CD8-positive, alpha-beta T cell (primary cell): ENCODE measurements at places on chromosomes 3 and 15.

GRCh38 chr15:91974321-91974720, 120.8 kb downstream of the SLCO3A1 start:
- no peak for DNase-seq

- no peak for DNase-seq
Measured at GRCh38 chr3:56918111-56918568, 116.4 kb upstream of the ARHGEF3 start.

GRCh38 chr3:65600888-65601287, 437.8 kb downstream of the MAGI1 start:
- no peak for DNase-seq

DNA sequence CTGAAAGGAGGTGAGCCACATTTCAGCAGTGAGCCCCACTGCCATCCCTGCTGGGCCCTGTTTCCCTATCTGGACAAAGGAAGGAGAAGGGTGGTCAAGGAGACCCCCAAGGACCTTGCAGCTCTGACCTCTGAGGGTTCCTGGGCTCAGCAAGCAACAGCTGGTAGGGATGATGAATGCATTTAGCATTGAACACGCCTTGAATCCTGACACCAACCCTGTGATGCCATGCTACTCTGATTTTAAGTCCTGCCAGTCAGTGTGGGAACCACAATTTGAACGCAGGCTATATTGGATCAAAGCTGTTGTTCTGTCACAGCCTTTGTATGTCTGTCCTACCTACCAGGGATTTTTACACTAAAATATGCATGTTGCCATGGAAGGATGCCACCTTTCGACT, 6.5 kb downstream of the MPI start:
- no peak for DNase-seq

GRCh38 chr3:57596495-57597126, 533 bp downstream of the ARF4 start:
- DNase-seq, result peak; percentile 51

GRCh38 chr3:196193133-196193735, 18.0 kb downstream of the ZDHHC19 start:
- DNase-seq, result peak; percentile 14

GRCh38 chr3:188153437-188154013, 432 bp upstream of the LPP start:
- peak; percentile 64 for DNase-seq

- peak; percentile 41 for DNase-seq
Measured at GRCh38 chr15:88623061-88623460, 1.9 kb downstream of the AEN start.

GRCh38 chr3:144282313-144282712, 310.7 kb downstream of the DIPK2A start:
- no peak for DNase-seq

GRCh38 chr15:67259379-67259778, 4.8 kb downstream of the IQCH start:
- DNase-seq, result no peak

GRCh38 chr3:197165890-197166289, 132.5 kb downstream of the DLG1 start:
- DNase-seq, result no peak

DNA sequence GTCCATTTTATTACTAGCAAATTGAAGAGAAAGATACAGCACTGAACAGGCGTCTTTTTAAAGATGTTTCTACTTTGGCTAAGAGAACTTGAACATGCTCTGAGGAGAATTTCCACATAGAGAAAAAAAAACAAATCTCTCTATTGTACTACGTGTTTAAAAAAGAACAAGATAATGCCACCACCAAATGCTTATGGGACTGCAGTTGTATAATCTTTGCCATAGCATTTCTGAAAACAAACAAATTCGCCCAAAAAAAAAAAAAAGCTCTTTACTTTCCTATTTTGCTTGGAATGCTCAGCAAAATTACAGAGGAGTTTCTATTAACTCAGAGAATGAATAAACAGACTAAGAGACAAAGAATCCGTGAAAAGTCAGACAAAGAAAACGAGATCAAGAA, 114.2 kb downstream of the CNTN3 start:
- DNase-seq, result no peak

DNA sequence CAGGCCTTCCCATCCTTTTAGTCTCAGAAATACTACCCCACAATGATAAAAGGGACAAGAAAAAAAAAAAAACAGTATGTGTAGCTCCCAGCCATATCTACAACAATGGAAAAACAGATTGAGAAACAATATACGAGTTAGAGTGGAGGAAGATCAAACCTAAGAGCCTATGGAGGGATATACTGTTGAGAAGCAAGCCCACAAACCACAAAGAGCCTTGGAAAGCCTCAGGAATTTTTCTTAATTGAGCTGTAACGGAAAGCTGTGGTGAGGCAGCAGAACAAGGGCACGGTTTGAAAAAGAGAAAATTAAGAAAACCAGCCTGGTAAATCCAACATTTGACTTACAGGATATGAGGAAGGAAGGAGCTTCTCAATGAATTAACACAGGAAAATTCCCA, 21.4 kb downstream of the KPNA1 start:
- no peak for DNase-seq

DNA sequence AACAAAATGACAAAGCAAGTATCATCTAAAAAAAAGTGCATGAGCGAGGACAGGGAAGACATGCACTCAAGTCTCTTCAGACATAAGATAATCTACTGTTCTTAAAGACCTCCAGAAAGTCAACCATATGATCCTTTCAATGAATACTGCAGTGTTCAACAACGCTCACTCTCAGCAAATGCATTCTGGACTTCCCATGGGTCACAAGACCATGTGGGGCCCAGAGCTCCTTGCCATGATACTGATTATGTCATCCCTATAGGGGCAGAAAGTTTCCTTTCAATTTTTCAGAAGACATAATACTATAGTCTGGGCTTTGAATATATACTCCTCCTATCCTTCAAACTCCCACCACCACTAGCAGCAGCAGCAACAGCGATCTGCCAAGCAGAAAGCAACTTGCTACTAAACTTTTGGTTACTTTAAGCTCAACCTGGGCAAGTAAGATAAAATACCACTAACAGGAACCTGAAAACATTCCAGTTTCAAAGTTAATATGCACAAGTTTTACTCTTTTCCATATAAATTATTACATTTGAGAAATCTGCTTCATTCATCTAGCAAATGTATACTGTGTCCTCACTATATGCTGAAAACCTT, 143.5 kb downstream of the ADAM10 start:
- no peak for DNase-seq

DNA sequence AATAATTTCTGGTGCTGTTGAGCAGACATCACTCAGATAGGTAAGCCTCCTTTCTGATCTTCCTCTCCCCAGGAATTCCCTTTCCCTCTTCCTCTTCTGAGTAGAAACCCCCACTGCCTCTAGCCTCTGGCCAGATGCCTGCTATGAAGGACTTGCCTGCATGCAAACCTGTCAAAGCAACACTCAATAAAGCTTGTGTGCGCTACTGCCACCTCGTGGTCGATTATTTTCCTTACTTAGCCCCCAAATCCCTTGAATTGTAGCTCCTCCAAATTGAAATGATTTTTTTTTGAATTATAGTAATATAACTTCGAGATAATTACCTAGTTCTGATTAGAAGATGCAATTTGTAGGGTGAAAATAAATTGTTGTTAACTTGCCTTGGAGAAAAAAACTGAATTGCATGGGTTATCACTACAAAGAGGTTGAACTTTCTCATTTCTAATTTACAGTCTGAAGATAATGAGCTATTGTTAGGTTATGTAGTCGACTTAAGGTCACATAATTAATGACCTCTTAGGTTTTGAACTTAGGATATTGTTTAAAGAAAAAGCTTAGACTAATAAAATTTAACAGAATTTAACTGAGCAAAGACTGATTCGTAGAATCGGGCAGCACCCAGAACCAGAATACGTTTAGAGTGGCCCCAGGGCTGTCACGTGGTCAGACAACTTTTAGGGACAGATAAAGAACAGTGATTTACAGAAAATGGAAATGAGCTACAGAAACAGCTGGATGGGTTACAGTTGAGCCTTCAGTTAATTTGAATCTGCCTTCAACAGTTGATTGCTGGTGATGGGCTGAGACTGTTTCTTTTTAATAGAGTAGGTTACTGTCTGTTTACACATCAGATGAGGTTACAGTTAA, 269.3 kb downstream of the ARPP21 start:
- peak; percentile 54 for DNase-seq

GRCh38 chr3:18489939-18490338, 64.8 kb upstream of the SATB1 start:
- DNase-seq, result peak; percentile 51

DNA sequence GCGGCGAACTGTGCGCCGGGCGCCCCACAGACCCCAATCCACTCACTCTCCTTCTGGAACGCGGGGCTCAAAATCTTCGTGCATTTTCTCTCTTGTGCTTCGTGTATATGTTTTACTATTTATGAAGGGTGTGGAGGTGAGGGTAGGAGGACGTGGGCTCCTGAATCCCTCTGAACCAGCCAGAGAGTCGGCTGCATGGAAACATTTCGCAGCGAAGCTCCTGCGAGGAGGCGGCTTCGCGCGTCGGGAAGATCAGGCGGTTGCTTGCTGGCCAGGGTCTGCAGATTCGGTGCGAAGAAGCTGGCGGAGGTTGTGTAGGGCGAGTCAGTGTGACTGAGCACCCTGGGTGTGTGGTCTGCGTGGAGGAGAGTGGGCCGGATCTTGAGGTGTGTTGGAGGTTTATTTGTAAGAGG, 1.1 kb downstream of the CNTN4 start:
- no peak for DNase-seq

DNA sequence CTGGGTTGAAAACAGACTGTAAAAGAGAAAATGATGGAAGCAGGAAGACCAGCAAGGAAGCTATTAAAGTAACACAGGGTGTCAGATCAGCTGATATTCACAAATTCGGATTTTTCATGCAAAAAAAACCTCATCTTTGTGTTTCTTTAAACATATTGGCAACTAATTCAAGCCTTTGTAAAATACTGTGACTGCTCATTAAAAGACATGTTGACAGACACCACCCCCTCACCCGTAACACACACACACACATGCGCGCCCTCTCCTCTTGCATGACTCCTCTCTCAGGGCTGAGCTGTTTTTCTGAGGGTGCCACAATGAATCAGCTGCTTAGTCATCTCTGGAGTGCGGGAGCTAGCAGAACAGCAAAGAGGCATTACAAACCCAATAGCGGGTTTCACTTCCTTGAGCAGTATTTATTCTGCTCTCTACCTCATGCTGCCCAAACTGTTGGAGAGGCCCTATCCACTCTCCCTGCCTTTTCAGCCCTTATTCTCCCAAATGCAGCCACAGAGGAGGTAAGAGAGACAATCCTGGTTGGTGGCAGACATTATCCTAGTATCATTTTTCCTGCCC, 35.8 kb upstream of the CCDC80 start:
- DNase-seq, result peak; percentile 51

GRCh38 chr15:52338058-52338457, 42.5 kb upstream of the MYO5C start:
- no peak for DNase-seq

- DNase-seq, result no peak
Measured at GRCh38 chr3:168859574-168859973, 763.9 kb upstream of the GOLIM4 start.

- DNase-seq, result peak; percentile 63
Measured at GRCh38 chr3:51955893-51956770, 951 bp downstream of the GPR62 start.

- no peak for DNase-seq
Measured at GRCh38 chr3:13263770-13264467, 156.2 kb downstream of the NUP210 start.

DNA sequence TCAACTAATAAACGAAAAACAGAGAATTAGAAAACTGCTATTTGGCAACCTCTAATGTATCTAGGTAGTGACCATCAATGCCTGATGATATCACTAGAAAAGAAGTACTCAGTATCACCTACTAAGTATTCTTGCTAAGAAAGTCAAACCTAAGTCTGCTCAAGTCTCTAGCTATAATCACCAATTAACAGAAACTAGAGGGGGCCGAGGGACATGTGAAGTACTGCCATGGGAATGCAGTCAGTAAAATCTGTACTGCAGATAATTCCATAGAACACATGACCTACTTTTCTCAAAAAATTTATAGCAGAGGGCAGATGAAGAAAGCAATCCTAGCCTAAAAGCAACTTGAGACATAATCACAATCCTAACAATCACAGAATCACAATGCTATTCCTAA, 51.4 kb downstream of the CPEB1 start:
- no peak for DNase-seq

DNA sequence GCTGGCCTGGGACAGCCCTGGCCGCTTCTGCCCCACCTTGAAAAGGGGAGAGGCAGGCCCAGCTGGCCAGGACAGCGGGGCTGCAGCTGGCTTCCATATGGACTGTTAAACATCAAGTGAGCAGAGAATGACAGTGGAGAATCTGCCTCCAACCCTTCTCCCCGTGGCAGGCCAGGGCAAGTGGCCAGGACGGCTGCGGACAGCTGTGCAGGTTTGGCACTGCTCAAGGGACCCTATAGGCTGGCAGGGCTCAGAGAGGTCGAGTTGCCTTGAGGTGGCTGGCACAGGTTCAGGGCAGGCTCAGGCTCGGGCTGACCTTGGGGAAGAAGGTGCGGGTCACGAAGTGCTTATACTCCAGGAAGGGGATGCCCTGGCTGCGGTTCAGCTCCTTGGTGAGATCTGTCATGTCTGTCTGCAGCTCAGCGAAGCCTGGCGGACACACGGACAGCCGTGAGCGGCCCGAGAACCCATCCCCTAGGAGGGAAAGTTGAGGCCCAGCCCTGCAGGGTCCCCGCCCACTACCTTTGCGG, 24.3 kb downstream of the H1-8 start:
- no peak for DNase-seq

GRCh38 chr15:59501597-59501996, 63.6 kb downstream of the FAM81A start:
- no peak for DNase-seq
